Left ventricle myocardium inferior (tissue), 1 donor: ENCODE measurements at places on chromosomes 5 and 9. TPM values are rescaled to one million over a fixed set of nuclear protein-coding genes. Genes with fewer than 3 reads are reported as not detected.
A peak's percentile ranks its signal among the peaks of the same experiment; 100 is the strongest.

Gene PKD2L2
- 0.16 TPM for total RNA-seq

Gene STPG3
- 0.58 TPM for total RNA-seq

Gene EMB
- 16.6 TPM for total RNA-seq

Gene SCGB3A2
- total RNA-seq = not detected

Gene UGT3A2
- not detected for total RNA-seq

Gene PCDHB12
- total RNA-seq = 0.69 TPM

Gene PCDHAC1
- total RNA-seq = not detected

Gene MAPKAP1
- total RNA-seq = 127 TPM

Gene STC2
- 12.4 TPM for total RNA-seq

Gene INSYN2B
- 0.08 TPM for total RNA-seq

Gene SLC24A2
- total RNA-seq = not detected

Gene BSPRY
- 0.25 TPM for total RNA-seq

Gene BASP1
- 3.7 TPM for total RNA-seq

Gene FBXO4
- total RNA-seq = 4.3 TPM

DNA sequence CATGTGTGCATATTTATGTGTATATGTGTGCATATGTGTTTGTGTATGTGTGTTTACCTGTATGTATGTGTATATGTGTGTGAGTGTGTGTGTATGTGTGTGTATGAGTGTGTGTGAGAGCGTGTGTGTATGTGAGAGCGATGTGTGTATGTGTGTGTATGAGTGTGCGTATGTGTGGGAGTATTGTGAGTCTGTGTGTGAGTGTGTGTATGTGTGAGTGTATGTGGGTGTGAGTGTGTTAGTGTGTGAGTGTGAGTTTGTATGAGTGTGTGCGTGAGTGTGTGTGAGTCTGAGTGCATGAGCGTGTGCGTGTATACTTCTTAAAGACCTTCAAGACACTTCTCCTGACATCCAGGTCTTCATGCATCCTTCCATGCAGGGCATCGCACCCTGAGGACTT lies 49.6 kb downstream of the CFAP77 start:
- H3K36me3 ChIP-seq = no peaks in the 10 kb centered on the region
- peaks cover 7% of the 10 kb centered on the region for H3K27me3 ChIP-seq

DNA sequence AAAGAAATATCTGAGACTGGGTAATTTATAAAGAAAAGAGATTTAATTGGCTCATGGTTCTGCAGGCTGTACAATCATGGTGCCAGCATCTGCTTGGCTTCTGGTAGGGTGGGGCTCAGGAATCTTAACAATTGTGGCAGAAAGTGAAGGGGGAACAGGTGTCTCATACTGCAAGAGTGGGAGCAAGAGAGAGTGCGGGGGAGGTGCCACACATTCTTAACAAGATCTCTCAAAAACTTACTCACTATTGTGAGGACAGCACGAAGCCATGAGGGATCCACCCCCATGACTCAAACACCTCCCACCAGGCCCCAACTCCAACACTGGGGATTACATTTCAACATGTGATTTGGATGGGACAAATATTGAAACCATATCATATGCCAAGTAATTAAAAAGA lies 70.1 kb upstream of the PANK3 start:
- no peak for DNase-seq
- H3K36me3 ChIP-seq = no peaks in the 10 kb centered on the region
- H3K27ac ChIP-seq = no peak overlapping the region
- peaks cover 10% of the 10 kb centered on the region for H3K4me1 ChIP-seq
- H3K27me3 ChIP-seq = peaks cover 11% of the 10 kb centered on the region

DNA sequence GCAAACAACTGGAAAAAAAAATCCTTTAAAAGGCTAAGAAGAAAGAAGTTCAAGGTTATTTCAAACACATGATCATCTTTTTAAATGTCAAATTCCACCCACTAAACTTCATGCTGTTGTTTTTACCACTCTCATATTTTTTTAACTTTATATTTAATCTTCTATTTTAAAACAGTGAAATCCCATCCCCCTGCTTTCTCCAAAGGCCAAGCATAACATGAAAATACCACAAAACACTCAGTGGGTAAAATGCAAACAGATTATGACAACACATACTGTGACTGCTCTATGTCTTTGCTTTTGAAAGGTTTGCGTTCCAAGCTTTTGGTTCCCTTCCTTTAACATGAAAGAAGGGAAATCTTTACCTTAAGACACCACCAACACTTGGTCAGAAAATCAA lies 127.6 kb downstream of the SNCAIP start:
- H3K4me3 ChIP-seq = no peak overlapping the region
- no peaks in the 10 kb centered on the region for H3K27me3 ChIP-seq
- no peaks in the 10 kb centered on the region for H3K4me1 ChIP-seq
- H3K27ac ChIP-seq = no peak overlapping the region
- H3K36me3 ChIP-seq = no peaks in the 10 kb centered on the region

DNA sequence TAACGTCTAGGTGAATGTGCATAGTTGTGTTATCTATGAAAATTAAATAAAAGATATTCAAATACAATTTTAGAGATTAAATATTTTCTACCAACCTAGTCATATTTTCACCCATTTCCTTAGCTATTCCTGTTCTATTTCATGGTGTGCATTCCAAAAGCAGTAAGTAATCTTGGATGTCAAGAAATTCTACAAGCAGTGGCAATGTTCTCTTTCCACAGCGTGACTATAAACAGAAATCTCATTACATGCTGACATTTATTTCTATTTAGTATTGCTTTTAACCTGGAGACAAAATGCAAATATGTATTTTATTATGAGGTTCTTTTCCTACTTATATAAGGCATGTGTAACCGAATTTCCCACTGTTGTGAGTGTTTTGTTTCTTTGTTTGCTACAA lies 510.0 kb downstream of the ACTL7B start:
- no peaks in the 10 kb centered on the region for H3K27me3 ChIP-seq
- no peaks in the 10 kb centered on the region for H3K4me1 ChIP-seq
- H3K4me3 ChIP-seq = no peak overlapping the region

- H3K36me3 ChIP-seq = no peaks in the 10 kb centered on the region
- no peak overlapping the region for H3K27ac ChIP-seq
- peaks cover 6% of the 10 kb centered on the region for H3K4me1 ChIP-seq
- no peak overlapping the region for H3K4me3 ChIP-seq
- no peaks in the 10 kb centered on the region for H3K27me3 ChIP-seq
- no peak for DNase-seq
Measured at GRCh38 chr5:134026521-134027287, 21.9 kb upstream of the VDAC1 start.

DNA sequence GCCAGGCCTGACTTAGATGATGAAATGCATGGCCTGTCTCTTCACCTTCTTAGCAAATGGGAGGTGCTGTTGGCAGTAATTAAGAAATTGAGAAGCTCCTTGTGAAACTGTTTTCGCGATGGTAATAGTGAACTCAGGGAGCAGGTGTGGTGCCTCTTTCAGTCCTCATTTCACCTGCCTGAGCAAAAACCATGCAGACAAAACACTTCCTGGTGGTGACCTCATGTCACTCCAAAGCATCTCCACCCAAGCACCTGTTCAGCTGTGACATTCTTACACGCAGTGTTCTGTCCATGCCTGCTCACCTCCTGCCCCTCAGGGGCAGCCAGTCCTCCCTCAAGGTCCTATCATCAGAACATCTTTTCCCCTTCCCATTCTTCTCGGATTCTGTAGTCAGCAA lies 146.5 kb downstream of the CD180 start:
- H3K36me3 ChIP-seq = peaks cover under 1% of the 10 kb centered on the region
- DNase-seq = no peak
- peak overlapping the region; percentile 65 for H3K27ac ChIP-seq
- peaks cover 78% of the 10 kb centered on the region for H3K4me1 ChIP-seq
- no peaks in the 10 kb centered on the region for H3K27me3 ChIP-seq

DNA sequence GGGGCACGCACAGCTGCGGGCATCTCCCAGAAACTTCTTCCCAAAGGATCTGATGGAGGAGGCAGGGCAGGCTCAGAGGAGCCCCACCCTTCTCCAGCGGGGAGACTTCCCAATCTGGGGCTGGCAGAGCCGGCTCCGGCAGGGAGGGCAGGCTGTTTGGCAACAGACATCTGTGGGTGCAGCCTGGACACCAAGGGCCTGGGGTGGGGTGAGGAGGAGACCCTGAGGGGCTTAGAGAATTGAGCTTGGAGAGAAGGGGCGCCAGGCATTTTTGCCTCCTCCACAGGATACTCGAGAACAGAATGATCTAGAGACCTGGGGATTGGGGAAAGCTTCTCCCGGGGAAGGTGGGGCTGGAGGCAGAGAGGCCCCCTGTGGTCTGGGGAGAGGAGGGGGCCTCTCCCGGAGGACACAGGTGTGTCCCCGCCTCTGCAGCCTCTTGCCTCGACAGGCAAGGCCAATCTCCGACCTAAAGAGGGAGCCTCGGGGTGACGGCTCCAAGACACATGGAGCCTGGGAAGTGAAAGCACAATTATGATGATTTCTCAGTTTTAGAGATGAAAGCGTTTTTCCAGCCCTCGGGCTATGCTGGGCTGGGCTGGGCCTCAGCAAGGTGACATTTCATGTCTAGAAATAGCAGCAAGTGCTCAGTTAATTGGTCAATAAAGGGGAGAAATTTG lies 8.4 kb downstream of the LHX3 start:
- H3K4me1 ChIP-seq = peaks cover 19% of the 10 kb centered on the region
- no peak overlapping the region for H3K4me3 ChIP-seq
- no peaks in the 10 kb centered on the region for H3K36me3 ChIP-seq
- no peak for DNase-seq
- H3K27ac ChIP-seq = no peak overlapping the region

DNA sequence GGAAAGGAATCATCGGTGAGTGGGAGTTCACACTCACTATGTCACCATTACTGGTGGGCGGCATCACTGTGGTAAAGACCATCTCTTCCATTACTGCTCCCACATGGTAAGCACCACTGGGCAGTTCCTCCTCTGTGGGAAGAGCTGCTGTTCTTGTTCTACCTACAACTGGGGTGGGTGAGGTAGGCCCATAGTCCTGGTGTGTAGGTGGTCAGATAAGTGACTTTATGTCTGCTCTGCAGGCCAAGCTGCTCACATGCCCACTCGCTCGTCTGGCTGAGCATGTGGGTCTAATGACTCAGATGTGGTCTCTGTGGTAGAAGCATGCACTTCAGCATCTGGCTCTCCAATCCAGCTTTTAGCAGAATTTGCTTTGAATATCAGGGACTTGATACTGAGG lies 82.9 kb downstream of the TMEM215 start:
- no peaks in the 10 kb centered on the region for H3K4me1 ChIP-seq
- no peaks in the 10 kb centered on the region for H3K36me3 ChIP-seq
- no peak for DNase-seq
- peaks cover 7% of the 10 kb centered on the region for H3K27me3 ChIP-seq
- no peak overlapping the region for H3K4me3 ChIP-seq

- no peak for DNase-seq
- H3K27me3 ChIP-seq = no peaks in the 10 kb centered on the region
- peaks cover 16% of the 10 kb centered on the region for H3K4me1 ChIP-seq
Measured at GRCh38 chr9:129285979-129286772, 108.1 kb upstream of the IER5L start.

GRCh38 chr5:179769796-179770195 lies 24.0 kb upstream of the LTC4S start:
- no peak overlapping the region for H3K4me3 ChIP-seq
- peaks cover 41% of the 10 kb centered on the region for H3K4me1 ChIP-seq
- no peak overlapping the region for H3K27ac ChIP-seq
- DNase-seq = no peak
- no peaks in the 10 kb centered on the region for H3K27me3 ChIP-seq

GRCh38 chr5:135429301-135430134 lies 17.6 kb downstream of the DCANP1 start:
- no peaks in the 10 kb centered on the region for H3K27me3 ChIP-seq
- H3K4me3 ChIP-seq = no peak overlapping the region
- peaks cover 25% of the 10 kb centered on the region for H3K4me1 ChIP-seq

- H3K27me3 ChIP-seq = no peaks in the 10 kb centered on the region
- no peak for DNase-seq
- peak overlapping the region; percentile 74 for H3K27ac ChIP-seq
- no peaks in the 10 kb centered on the region for H3K36me3 ChIP-seq
Measured at GRCh38 chr5:126970517-126971017, 59.8 kb downstream of the MARCHF3 start.

GRCh38 chr5:43256261-43256966 lies 56.8 kb downstream of the HMGCS1 start:
- H3K4me3 ChIP-seq = no peak overlapping the region
- no peaks in the 10 kb centered on the region for H3K4me1 ChIP-seq
- H3K27me3 ChIP-seq = peaks cover 6% of the 10 kb centered on the region
- H3K36me3 ChIP-seq = no peaks in the 10 kb centered on the region

GRCh38 chr5:37717613-37718431 lies 122.0 kb downstream of the GDNF start:
- no peak overlapping the region for H3K27ac ChIP-seq
- no peak for DNase-seq
- H3K4me3 ChIP-seq = no peak overlapping the region
- H3K4me1 ChIP-seq = peaks cover 18% of the 10 kb centered on the region
- peaks cover 17% of the 10 kb centered on the region for H3K36me3 ChIP-seq

GRCh38 chr9:70935856-70936255 lies 185.6 kb downstream of the TRPM3 start:
- H3K27me3 ChIP-seq = no peaks in the 10 kb centered on the region
- H3K4me3 ChIP-seq = no peak overlapping the region
- no peak for DNase-seq
- no peaks in the 10 kb centered on the region for H3K36me3 ChIP-seq

- H3K27me3 ChIP-seq = peaks cover 4% of the 10 kb centered on the region
- H3K36me3 ChIP-seq = no peaks in the 10 kb centered on the region
- H3K27ac ChIP-seq = no peak overlapping the region
- H3K4me3 ChIP-seq = no peak overlapping the region
Measured at GRCh38 chr9:134666831-134667230, 25.2 kb downstream of the COL5A1 start.

GRCh38 chr9:121308765-121309164 lies 40.8 kb downstream of the GSN start:
- H3K4me3 ChIP-seq = no peak overlapping the region
- DNase-seq = no peak
- H3K36me3 ChIP-seq = peaks cover 97% of the 10 kb centered on the region
- peak overlapping the region; percentile 98 for H3K27ac ChIP-seq
- H3K4me1 ChIP-seq = peaks cover 98% of the 10 kb centered on the region

DNA sequence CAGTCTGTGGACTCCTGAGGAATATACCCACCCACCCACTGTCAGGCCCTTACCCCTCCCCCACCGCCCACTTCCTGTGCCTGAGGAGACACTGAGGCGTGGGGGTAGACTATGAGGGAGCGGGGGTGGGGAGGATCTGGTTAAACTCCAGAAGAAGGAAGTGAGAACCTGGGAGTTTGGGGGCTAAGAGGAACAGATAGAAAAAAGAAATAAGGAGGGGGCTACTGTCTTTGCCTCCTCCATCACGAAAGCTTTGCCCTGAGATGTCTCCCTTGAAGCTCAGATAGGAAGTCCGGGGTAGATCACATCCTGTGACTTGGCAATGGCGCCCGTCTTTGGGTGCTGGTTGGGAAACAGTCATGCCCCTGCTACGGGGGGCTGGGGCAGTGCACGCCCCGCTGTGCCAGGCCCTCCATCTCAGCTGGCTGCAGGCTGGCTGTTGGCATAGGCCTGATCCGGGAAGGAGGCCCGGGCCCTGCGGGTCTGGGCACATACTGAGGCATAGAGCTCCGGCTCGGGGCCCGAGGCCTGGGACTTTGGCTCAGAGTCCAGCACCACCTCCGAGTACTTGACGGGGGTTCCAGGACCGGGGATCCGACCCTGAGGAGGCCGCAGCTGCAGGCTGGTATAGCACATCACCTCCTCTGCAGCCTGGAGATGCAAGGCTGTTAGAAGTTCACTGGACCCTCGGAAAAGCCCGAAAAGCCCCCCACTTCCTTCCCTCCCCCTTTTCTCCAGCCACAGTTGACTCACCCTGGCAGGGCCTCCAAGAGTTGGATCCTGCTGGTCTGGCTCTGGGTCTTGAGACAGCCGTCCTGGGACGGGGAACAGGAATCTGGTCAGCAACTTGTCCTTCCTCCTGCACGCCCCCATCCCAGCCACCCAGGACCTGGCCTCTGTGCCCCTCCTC lies 1.0 kb downstream of the SIT1 start:
- H3K36me3 ChIP-seq = no peaks in the 10 kb centered on the region
- no peak overlapping the region for H3K27ac ChIP-seq
- no peaks in the 10 kb centered on the region for H3K27me3 ChIP-seq
- peaks cover 14% of the 10 kb centered on the region for H3K4me1 ChIP-seq

- no peaks in the 10 kb centered on the region for H3K27me3 ChIP-seq
- H3K36me3 ChIP-seq = no peaks in the 10 kb centered on the region
- no peak overlapping the region for H3K4me3 ChIP-seq
Measured at GRCh38 chr9:110640736-110641135, 27.9 kb upstream of the MUSK start.
